ENCODE measurements at places on chromosomes 2 and 18.
A peak's percentile ranks its signal among the peaks of the same experiment; 100 is the strongest.

DNA sequence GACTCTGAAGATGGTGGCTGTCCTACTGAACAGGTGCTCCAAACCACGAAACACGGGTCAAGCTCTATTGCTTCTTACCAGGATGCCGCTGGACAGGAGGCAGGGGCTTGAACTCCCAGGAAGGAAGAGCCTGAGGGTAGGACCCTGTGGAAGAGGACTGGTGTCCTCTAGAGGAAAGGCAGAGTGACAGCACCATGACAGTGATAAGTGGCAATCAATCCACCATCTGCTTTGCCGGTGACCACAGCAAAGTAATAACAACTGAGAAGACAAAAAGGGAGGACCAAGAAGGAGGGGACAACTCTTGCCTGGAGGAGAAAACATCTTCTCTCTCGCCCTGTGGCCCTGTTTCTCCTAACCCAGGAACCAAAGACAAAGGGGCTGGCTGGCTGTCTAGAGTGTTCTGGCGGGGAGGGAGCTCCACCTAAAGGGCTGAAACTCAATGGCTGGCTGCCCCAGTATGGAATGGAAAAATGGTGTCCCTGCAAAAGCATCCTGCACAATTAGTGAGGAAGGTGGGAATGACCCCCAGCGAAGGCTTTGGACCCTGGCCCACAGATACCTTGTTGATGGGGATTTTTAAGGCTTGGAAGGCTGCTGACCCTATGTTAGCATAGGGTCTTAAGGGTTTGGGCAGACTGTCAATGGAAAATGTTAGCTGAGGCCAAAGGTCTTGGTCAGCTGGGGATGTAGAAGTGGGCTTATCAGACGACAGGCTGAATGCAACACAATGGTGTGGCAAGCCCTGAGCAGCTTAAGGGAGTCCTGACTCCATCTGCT lies 35.4 kb downstream of the PROC start:
- H3K36me3 ChIP-seq, result peaks cover 4% of the 10 kb centered on the region
- H3K4me3 ChIP-seq, result no peak overlapping the region
- H3K27ac ChIP-seq, result no peak overlapping the region
- H3K27me3 ChIP-seq, result no peaks in the 10 kb centered on the region
- no peak for DNase-seq
- peaks cover 8% of the 10 kb centered on the region for H3K4me1 ChIP-seq

DNA sequence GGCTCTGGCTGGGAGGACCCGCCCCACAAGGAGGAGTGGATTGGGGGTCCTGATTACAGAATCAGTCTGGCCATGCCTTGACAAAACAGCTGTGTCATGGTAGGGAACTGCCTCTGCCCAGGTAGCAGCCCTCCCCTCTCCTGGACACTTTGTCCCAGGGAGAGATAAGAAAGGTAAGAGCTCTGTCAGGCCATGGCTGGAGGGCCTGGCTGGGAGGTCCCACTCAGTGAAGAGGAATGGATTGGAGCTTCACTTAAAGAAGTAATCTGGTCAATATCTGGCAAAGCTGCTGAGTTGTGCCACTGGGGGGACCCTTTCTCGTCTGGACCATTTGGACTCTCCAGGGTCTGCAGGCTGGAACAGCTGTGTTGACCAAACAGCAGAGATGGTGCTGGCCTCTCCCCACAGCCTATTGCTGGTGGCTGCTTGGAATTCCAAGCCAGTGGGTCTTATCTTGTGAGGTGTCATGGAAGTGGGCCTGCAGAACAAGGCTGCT lies 75.4 kb downstream of the EPC2 start:
- peaks cover 16% of the 10 kb centered on the region for H3K36me3 ChIP-seq
- H3K4me1 ChIP-seq, result peaks cover 21% of the 10 kb centered on the region
- no peak for DNase-seq
- H3K27me3 ChIP-seq, result no peaks in the 10 kb centered on the region
- H3K4me3 ChIP-seq, result no peak overlapping the region
- H3K27ac ChIP-seq, result no peak overlapping the region

DNA sequence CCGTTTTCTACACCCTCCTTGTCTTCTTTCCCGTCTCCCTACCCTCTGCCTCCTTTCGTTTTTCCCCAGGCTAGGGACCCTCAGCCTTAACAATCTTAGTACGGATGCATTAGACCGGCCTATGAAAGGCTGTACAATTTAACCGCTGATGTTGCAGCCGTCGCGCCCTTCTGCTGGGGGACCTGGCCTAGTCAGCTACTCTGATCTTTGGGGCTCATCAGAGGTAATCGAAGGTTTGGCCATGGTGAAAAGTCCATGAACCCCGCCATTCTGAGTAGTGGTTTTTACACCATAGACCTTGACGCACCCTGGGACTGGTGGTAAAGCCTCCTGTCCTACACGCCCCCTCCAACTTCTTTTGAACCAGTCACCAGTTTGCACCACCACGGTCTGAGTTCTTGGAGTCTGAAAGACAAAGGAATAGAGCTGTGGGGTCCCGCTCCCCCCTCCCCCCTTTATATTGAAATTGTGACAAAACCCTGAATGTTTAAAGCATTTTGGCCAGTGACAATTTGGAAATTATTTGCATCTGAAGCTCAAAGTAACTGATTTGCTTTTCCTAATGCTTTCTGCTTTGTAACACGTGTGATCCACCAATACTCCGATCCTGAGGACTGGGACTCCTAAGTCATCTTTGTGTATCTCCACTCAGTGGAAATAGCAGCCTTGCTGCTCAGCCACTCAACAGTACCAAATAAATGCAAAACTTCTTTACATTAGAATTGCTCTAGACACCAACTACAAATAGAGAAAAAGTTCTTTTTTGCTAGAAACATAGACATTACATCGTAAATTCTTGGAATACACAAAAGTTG lies 642 bp upstream of the SRSF7 start:
- peak overlapping the region; percentile 92 for H3K4me3 ChIP-seq
- no peak for DNase-seq
- peaks cover 42% of the 10 kb centered on the region for H3K4me1 ChIP-seq
- H3K27me3 ChIP-seq, result no peaks in the 10 kb centered on the region
- H3K27ac ChIP-seq, result peak overlapping the region; percentile 97

- H3K27ac ChIP-seq, result no peak overlapping the region
- H3K27me3 ChIP-seq, result peaks cover 10% of the 10 kb centered on the region
- H3K4me1 ChIP-seq, result no peaks in the 10 kb centered on the region
- DNase-seq, result no peak
- no peak overlapping the region for H3K4me3 ChIP-seq
Observed at GRCh38 chr2:13067508-13067907, 350.8 kb downstream of the TRIB2 start.

- no peak for DNase-seq
- no peaks in the 10 kb centered on the region for H3K27me3 ChIP-seq
- no peaks in the 10 kb centered on the region for H3K4me1 ChIP-seq
- no peak overlapping the region for H3K4me3 ChIP-seq
- no peak overlapping the region for H3K27ac ChIP-seq
Observed at GRCh38 chr18:58069721-58070292, 25.8 kb downstream of the NEDD4L start.

- H3K27ac ChIP-seq, result no peak overlapping the region
- no peaks in the 10 kb centered on the region for H3K27me3 ChIP-seq
- no peaks in the 10 kb centered on the region for H3K36me3 ChIP-seq
- no peaks in the 10 kb centered on the region for H3K4me1 ChIP-seq
Observed at GRCh38 chr18:10381516-10381915, 72.9 kb upstream of the APCDD1 start.

DNA sequence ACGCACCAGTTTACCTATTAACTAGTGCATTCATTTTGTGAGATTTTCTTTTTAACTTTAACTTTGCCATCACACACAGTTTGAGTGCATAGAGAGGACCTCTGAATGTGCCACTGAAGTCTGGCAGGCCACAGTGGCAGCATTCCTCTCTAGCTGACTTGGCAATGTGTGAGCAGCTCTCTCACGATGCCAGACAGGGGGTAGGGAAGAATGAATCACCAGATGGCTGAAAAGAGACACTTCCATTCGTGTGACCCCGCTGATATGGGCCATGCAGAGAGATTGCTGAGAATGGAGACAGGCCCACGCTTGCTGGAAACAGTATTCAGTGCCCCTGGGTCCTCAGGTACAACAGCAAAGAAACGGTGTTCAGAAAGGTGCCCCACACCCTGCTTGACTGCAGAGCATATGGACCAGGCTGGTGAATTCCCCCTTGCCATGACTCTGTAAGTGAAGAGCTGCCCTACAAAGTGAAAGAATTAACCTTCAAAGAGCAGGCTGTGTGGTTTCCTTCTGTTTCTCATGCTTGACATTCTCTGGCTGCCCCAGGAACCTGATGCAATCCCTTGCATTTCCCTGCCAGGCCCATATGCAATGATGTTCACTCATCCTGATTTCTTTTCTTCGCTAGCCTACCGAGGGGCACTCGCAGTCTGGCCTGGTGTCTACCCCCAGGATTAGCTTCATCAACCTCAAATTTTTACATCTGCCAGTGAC lies 236.1 kb downstream of the CDH20 start:
- H3K4me1 ChIP-seq, result no peaks in the 10 kb centered on the region
- H3K27ac ChIP-seq, result no peak overlapping the region
- no peaks in the 10 kb centered on the region for H3K36me3 ChIP-seq
- DNase-seq, result no peak
- H3K4me3 ChIP-seq, result no peak overlapping the region
- H3K27me3 ChIP-seq, result no peaks in the 10 kb centered on the region

GRCh38 chr18:64165906-64166305 lies 17.0 kb upstream of the LINC00305 start:
- H3K36me3 ChIP-seq, result no peaks in the 10 kb centered on the region
- H3K27me3 ChIP-seq, result no peaks in the 10 kb centered on the region
- H3K27ac ChIP-seq, result no peak overlapping the region
- no peak for DNase-seq

- H3K4me1 ChIP-seq, result no peaks in the 10 kb centered on the region
- no peak overlapping the region for H3K4me3 ChIP-seq
- H3K36me3 ChIP-seq, result no peaks in the 10 kb centered on the region
- no peaks in the 10 kb centered on the region for H3K27me3 ChIP-seq
- no peak overlapping the region for H3K27ac ChIP-seq
- no peak for DNase-seq
Observed at GRCh38 chr2:66661253-66662173, 226.6 kb downstream of the MEIS1 start.

- peaks cover 8% of the 10 kb centered on the region for H3K36me3 ChIP-seq
- H3K4me3 ChIP-seq, result peak overlapping the region; percentile 89
- H3K27me3 ChIP-seq, result no peaks in the 10 kb centered on the region
- H3K27ac ChIP-seq, result peak overlapping the region; percentile 95
Observed at GRCh38 chr2:118013221-118013723, 598 bp downstream of the CCDC93 start.

GRCh38 chr2:142131010-142131669 lies at the start of gene LRP1B:
Gene LRP1B (minus strand): TSS chr2:142131016. CDS start chr2:142130729, 287 bp downstream.
- H3K27ac ChIP-seq, result no peak within 1 kb of the TSS
- no peak within 1 kb of the TSS for H3K4me3 ChIP-seq
- H3K36me3 ChIP-seq, result no peaks in the 10 kb centered on the region
- H3K27me3 ChIP-seq, result peaks cover 15% of the 10 kb centered on the region

- H3K36me3 ChIP-seq, result no peaks in the 10 kb centered on the region
- no peak overlapping the region for H3K27ac ChIP-seq
- H3K27me3 ChIP-seq, result no peaks in the 10 kb centered on the region
- no peaks in the 10 kb centered on the region for H3K4me1 ChIP-seq
- H3K4me3 ChIP-seq, result no peak overlapping the region
Observed at GRCh38 chr2:160920791-160921303, 239.4 kb upstream of the TANK start.

DNA sequence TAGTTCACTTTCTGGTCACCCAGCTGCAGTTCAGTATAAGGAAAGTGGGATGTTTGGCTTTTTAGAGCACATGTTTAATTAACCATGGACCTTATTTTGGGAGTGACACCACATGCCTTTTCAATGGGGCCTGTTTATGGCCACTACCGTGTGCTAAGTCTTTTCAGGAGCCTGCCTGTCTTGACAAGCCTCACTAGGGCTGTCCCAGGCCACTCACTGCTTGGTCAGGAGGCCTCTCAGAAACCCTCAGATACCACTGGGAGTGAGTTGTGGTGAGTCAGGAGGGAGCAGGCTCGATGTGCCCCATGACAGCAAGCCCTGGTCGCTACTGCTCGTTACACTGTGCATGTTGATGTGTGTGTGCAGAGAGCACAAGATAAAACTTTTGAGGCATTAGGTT lies 123.0 kb downstream of the MAP4K4 start:
- no peak overlapping the region for H3K4me3 ChIP-seq
- H3K27ac ChIP-seq, result no peak overlapping the region
- no peak for DNase-seq
- peaks cover 6% of the 10 kb centered on the region for H3K36me3 ChIP-seq
- H3K4me1 ChIP-seq, result peaks cover 35% of the 10 kb centered on the region

- H3K27me3 ChIP-seq, result no peaks in the 10 kb centered on the region
- H3K36me3 ChIP-seq, result no peaks in the 10 kb centered on the region
- H3K4me3 ChIP-seq, result no peak overlapping the region
- DNase-seq, result no peak
- H3K4me1 ChIP-seq, result no peaks in the 10 kb centered on the region
Observed at GRCh38 chr2:16102976-16103380, 162.6 kb downstream of the MYCN start.

GRCh38 chr2:202327858-202328257 lies 48.3 kb upstream of the BMPR2 start:
- DNase-seq, result no peak
- no peaks in the 10 kb centered on the region for H3K4me1 ChIP-seq
- H3K36me3 ChIP-seq, result peaks cover 15% of the 10 kb centered on the region
- no peak overlapping the region for H3K27ac ChIP-seq

DNA sequence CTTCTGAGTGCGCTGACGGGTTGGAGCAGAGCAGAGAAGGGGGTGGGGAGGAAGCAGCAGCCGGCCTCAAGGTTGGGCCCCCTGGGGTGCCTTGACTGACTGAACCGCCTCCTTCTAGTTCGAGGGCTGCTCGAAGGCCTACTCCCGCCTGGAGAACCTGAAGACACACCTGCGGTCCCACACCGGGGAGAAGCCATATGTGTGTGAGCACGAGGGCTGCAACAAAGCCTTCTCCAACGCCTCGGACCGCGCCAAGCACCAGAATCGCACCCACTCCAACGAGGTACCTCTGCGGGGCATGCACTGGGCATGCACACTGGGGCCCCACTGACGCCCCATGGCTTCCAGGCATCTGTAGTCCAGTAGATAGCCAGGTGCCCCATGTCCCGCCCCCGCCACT lies 246.9 kb downstream of the GLI2 start:
- no peak for DNase-seq
- no peaks in the 10 kb centered on the region for H3K27me3 ChIP-seq
- no peaks in the 10 kb centered on the region for H3K36me3 ChIP-seq
- H3K4me3 ChIP-seq, result no peak overlapping the region
- no peak overlapping the region for H3K27ac ChIP-seq
- no peaks in the 10 kb centered on the region for H3K4me1 ChIP-seq

GRCh38 chr18:54020156-54020745 lies 204.2 kb downstream of the MBD2 start:
- H3K4me1 ChIP-seq, result no peaks in the 10 kb centered on the region
- H3K27me3 ChIP-seq, result no peaks in the 10 kb centered on the region
- H3K36me3 ChIP-seq, result no peaks in the 10 kb centered on the region
- no peak overlapping the region for H3K4me3 ChIP-seq
- no peak overlapping the region for H3K27ac ChIP-seq

GRCh38 chr2:28801726-28802125 lies 8.9 kb upstream of the SPDYA start:
- no peaks in the 10 kb centered on the region for H3K27me3 ChIP-seq
- DNase-seq, result no peak

- H3K36me3 ChIP-seq, result no peaks in the 10 kb centered on the region
- no peak overlapping the region for H3K27ac ChIP-seq
- no peaks in the 10 kb centered on the region for H3K4me1 ChIP-seq
- no peak for DNase-seq
Observed at GRCh38 chr18:48629730-48630324, 91.0 kb downstream of the CTIF start.

All from CD4-positive, alpha-beta T cell (primary cell).